GM03348 (cell line): ENCODE measurements at places on chromosomes 13 and 19.

DNA sequence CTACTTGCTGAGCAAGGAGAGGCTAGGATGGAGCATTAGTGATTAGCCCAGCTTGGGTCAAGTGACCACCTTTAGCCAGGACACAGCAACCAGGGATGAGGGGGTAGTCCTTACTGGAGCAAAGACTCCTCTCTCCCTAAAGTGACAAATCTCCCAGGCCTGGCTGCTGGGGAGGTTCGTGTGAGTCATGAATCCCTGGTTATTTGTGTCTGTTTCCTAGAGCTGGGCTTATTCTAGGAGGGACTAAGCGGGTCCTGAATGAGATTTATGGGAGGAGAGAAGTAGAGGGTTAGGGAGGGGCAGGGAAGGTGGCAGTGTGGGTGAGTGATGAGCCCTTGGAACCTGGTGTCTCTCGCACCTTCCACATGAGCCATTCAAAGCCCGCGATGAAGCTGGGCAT, 487.3 kb downstream of the TSHZ3 start:
- DNase-seq = no peak

- DNase-seq = no peak
Measured at GRCh38 chr13:75402787-75403186, 79.2 kb downstream of the TBC1D4 start.

DNA sequence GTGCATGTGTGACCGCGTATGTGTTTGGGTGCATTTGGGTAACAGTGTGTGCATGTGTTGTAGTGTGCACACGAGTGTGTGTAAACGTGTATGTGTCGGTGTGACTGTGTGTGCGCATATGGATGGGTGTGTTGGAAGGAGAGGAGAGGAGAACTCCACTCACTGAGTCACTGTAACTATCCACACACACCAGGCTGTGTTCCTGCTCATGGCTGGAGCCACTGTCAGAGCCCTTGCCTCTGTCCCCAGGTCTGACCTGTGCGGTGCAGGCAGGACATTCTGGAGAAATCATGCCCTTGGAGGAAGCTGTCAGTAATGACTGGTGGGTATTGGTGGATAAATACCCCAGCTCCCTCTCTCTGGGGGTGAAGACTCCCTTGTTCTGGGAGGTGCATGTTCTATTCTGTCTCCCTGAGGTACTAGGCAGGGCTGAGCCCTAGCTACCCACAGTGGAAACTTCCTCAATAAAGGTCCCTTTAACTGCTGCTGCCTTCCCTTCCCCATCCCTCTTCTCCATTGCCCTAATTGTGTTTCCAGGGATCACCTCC, 48.4 kb downstream of the CYP4F22 start:
- DNase-seq = no peak

- DNase-seq = no peak
Measured at GRCh38 chr13:61777899-61778298, 362.2 kb upstream of the PCDH20 start.

GRCh38 chr19:35558400-35559280, 4.8 kb downstream of the ATP4A start:
- DNase-seq = no peak

GRCh38 chr13:103187721-103188156, 121.5 kb upstream of the SLC10A2 start:
- DNase-seq = no peak

DNA sequence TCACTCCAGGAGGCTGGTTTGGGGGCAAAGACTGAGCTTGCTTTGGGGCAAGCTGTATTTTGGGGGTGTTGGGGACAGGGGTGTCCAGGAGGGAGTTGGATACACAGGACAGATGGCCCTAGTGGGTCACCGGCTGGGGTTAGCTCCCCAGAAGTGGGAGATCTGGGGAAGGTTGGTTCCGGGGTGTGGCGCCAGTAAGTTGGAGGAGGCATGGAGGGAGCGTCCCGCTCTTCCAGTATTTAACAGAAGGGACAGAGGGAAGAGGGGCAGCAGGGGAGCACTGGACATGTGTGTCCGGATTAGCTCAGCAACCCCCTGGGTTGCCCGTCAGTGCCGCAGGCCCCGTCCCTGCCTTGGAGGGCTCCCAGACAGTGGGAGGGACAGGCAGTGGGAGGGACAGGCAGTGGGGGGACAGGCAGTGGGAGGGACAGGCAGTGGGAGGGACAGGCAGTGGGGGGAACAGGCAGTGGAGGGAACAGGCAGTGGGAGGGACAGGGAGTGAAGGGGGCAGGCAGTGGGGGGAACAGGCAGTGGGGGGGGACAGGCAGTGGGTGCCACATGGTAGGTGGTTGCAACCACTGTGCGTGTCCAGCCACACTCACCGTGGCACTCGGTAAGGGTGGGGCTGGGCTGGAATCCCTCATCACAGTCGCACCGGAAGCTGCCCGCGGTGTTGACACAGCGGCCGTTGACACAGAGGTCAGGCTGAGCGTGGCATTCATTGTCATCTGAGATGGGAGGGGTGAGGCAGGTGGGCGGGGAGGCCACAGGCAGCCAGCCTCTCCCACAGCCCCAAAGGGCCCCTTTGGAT, 33.2 kb downstream of the CCL25 start:
- no peak for DNase-seq
